ENCODE measurements at places on chromosomes 5 and 9.
A peak's percentile ranks its signal among the peaks of the same experiment; 100 is the strongest.

GRCh38 chr5:137752905-137753690, 1.1 kb downstream of the HNRNPA0 start:
- peak; percentile 11 for DNase-seq

DNA sequence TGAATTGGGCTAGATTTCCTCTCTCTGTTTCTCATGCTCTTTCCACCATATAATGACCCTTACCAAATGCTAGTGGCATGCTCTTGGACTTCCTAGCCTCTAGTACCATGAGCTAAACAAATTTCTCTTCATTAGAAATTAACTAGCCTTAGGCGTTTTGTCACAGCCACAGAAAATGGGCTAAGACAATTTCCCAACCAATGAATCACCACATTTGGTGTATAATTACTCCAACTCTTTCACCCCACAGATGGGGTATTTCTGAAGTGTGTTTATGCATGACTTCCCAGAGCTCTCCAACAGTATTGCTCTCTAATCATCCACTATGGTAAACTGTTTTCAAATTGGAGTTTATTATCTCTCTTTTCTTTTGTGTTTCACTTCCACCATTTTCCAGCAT, 1041.1 kb upstream of the COX7C start:
- no peak for DNase-seq

GRCh38 chr9:6024035-6024554, 8.7 kb upstream of the RANBP6 start:
- DNase-seq: peak; percentile 14

GRCh38 chr9:84169240-84169639, 171.3 kb downstream of the SLC28A3 start:
- no peak for DNase-seq

GRCh38 chr5:93623153-93623552, 40.1 kb downstream of the NR2F1 start:
- DNase-seq: no peak

DNA sequence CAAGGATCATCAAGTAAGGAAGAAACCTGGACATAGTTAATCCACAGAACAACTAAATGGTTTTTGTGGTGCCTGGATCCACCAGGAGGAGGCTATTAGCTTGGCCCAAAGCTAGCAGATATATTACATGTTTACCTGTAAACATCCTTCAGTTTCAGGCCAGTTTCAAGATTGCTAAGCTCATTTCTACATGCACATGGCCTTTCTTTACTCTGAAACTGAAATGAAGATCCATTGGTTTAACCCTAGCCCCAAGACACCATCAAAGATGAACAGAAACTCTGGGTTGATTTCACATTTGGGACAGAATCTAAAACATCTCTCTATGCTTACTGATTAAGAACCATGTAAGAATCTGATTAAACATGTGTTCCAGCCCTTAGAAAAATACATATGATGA, 611.8 kb downstream of the TLE1 start:
- no peak for DNase-seq
